ENCODE measurements at places on chromosomes 12 and 14. TPM values are rescaled to one million over a fixed set of nuclear protein-coding genes. Genes with fewer than 3 reads are reported as not detected.

CACNA2D4 gene
- not detected for total RNA-seq

SDR39U1 gene
- total RNA-seq, result 51.8 TPM

TOMM20L gene
- total RNA-seq, result not detected

TMEM179 gene
- 0.32 TPM for total RNA-seq

CIDEB gene
- total RNA-seq, result 0.12 TPM

PIWIL1 gene
- 0.05 TPM for total RNA-seq
